ENCODE measurements at places on chromosomes 3 and 15. TPM values are rescaled to one million over a fixed set of nuclear protein-coding genes. Genes with fewer than 3 reads are reported as not detected.

DNA sequence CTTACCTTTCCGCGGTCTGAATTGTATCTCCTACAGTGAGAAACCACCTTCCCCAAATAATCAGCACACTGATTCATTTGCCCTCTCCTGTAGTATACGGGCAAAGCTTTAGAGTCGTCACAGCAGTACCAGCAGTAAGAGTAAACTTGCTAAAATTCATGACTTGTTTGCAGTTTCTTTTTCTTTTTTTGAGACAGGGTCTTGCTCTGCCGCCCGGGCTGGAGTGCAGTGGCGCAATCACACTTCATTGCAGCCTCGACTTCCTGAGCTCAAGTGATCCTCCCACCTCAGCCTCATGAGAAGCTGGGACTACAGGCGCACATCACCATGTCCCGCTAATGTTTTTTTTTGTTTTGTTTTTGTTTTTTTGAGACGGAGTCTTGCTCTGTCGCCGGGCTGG is 11.9 kb downstream of the SCAMP5 start:
- no peaks in the 10 kb centered on the region for H3K36me3 ChIP-seq
- no peak overlapping the region for H3K4me3 ChIP-seq
- H3K27me3 ChIP-seq, result no peaks in the 10 kb centered on the region
- DNase-seq, result no peak
- H3K4me1 ChIP-seq, result no peaks in the 10 kb centered on the region
- H3K27ac ChIP-seq, result no peak overlapping the region

DNA sequence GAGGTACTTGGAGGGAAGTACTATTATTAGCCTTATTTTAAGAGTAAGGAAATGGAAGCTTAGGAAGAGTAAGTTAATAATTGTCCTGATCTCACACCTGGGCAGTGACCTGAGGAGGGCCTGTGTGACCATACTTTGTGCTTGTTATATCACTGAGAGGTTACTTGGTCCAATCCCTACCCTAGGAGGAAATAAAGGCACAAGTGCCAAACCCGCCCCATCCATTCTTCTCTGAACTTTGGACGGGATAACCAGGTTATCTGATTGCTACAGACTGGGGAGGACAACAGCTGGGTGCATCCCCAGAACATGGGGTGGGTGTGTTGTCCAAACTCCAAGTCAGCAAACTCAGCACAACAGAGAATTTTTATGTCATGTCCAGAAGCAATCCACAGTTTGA is 77.7 kb upstream of the NR2E3 start:
- H3K27ac ChIP-seq, result no peak overlapping the region
- no peaks in the 10 kb centered on the region for H3K27me3 ChIP-seq
- H3K36me3 ChIP-seq, result no peaks in the 10 kb centered on the region
- H3K4me3 ChIP-seq, result no peak overlapping the region

- H3K27me3 ChIP-seq, result no peaks in the 10 kb centered on the region
- H3K27ac ChIP-seq, result no peak overlapping the region
- H3K4me1 ChIP-seq, result no peaks in the 10 kb centered on the region
- H3K36me3 ChIP-seq, result no peaks in the 10 kb centered on the region
- DNase-seq, result no peak
Measured at GRCh38 chr3:5002871-5003247, 23.6 kb downstream of the BHLHE40 start.

GRCh38 chr3:23950293-23950692 is 5.2 kb downstream of the NR1D2 start:
- no peak overlapping the region for H3K4me3 ChIP-seq
- H3K36me3 ChIP-seq, result no peaks in the 10 kb centered on the region
- H3K4me1 ChIP-seq, result peaks cover 13% of the 10 kb centered on the region
- no peaks in the 10 kb centered on the region for H3K27me3 ChIP-seq

- H3K4me3 ChIP-seq, result no peak overlapping the region
- no peaks in the 10 kb centered on the region for H3K27me3 ChIP-seq
- H3K27ac ChIP-seq, result no peak overlapping the region
- DNase-seq, result peak; percentile 81
- H3K36me3 ChIP-seq, result no peaks in the 10 kb centered on the region
Measured at GRCh38 chr15:91032919-91033803, 10.8 kb upstream of the VPS33B start.

- H3K27me3 ChIP-seq, result no peaks in the 10 kb centered on the region
- no peaks in the 10 kb centered on the region for H3K36me3 ChIP-seq
- no peak overlapping the region for H3K27ac ChIP-seq
- H3K4me1 ChIP-seq, result no peaks in the 10 kb centered on the region
- no peak for DNase-seq
Measured at GRCh38 chr15:94877833-94878232, 646.5 kb downstream of the MCTP2 start.

GRCh38 chr3:130772129-130772528 is 25.5 kb upstream of the PIK3R4 start:
- no peaks in the 10 kb centered on the region for H3K36me3 ChIP-seq
- no peak overlapping the region for H3K4me3 ChIP-seq
- no peak overlapping the region for H3K27ac ChIP-seq
- H3K27me3 ChIP-seq, result peaks cover 5% of the 10 kb centered on the region
- no peaks in the 10 kb centered on the region for H3K4me1 ChIP-seq

KBTBD8 gene
- 5.6 TPM for total RNA-seq

- no peak for DNase-seq
- no peak overlapping the region for H3K4me3 ChIP-seq
- H3K36me3 ChIP-seq, result no peaks in the 10 kb centered on the region
- no peaks in the 10 kb centered on the region for H3K4me1 ChIP-seq
- no peak overlapping the region for H3K27ac ChIP-seq
Measured at GRCh38 chr15:38714309-38715072, 149.9 kb upstream of the RASGRP1 start.

DNA sequence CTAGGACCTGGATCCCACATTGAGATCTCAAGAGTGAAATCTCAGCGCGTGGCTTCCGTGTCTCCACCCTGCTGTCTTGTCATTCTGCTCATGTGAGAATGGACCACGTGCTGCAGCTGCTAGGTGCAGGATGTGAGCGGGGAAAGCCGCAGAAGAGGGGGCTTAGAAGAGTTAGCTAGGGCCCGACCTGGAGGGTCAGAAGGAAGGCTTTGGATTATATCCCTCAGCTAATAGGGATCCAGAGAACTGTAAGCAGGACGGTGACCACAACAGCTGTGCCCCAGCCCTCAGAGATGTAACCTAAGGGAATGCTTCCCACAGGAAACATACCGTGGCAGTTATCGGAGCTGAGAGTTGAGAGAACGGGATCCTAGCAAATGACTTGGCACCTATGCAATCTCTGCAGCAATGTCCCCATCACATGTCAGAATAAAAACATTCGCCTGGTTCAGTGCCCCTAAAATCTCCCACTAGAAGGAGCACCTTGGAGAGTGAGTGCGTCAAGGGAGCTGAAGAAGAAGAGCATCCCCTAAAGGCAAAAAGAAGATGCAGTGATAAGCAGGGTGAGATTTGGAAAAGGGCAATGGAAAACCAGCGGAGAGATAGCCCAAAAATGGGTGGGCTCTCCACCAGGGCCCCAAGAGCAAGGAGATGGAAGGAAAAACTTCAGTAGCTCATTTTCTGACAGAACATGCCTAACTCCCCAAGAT is 76.9 kb upstream of the ST8SIA2 start:
- H3K36me3 ChIP-seq, result no peaks in the 10 kb centered on the region
- H3K4me1 ChIP-seq, result peaks cover 7% of the 10 kb centered on the region
- no peak for DNase-seq
- H3K4me3 ChIP-seq, result no peak overlapping the region
- H3K27ac ChIP-seq, result no peak overlapping the region

GRCh38 chr3:172153335-172153861 is 114.0 kb downstream of the FNDC3B start:
- H3K4me3 ChIP-seq, result no peak overlapping the region
- H3K4me1 ChIP-seq, result peaks cover 59% of the 10 kb centered on the region
- no peak for DNase-seq
- H3K36me3 ChIP-seq, result no peaks in the 10 kb centered on the region

DNA sequence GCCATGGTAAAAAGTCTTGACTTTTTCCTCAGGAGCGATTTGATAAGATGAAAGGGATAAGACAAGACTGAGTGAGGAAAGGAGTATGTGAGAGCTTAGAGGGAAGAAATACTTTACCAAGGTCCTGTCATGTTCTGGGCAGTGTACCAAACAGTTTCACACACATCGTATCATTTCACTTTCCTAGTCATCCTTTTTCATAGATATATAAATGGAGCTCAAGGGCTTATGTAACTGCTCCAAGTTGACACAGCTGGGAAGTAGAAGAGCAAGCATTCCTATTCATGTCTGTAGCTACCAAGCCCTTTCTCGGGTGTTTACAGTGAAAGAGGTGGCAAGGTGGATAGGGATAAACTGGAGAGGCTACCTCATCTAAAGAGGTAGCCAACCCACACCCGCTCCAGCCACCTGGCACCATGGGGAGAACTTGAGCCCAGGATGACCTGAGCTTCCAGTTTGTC is 57.4 kb downstream of the MRPS25 start:
- no peaks in the 10 kb centered on the region for H3K36me3 ChIP-seq
- H3K27ac ChIP-seq, result no peak overlapping the region
- no peak for DNase-seq
- H3K4me1 ChIP-seq, result no peaks in the 10 kb centered on the region

DNA sequence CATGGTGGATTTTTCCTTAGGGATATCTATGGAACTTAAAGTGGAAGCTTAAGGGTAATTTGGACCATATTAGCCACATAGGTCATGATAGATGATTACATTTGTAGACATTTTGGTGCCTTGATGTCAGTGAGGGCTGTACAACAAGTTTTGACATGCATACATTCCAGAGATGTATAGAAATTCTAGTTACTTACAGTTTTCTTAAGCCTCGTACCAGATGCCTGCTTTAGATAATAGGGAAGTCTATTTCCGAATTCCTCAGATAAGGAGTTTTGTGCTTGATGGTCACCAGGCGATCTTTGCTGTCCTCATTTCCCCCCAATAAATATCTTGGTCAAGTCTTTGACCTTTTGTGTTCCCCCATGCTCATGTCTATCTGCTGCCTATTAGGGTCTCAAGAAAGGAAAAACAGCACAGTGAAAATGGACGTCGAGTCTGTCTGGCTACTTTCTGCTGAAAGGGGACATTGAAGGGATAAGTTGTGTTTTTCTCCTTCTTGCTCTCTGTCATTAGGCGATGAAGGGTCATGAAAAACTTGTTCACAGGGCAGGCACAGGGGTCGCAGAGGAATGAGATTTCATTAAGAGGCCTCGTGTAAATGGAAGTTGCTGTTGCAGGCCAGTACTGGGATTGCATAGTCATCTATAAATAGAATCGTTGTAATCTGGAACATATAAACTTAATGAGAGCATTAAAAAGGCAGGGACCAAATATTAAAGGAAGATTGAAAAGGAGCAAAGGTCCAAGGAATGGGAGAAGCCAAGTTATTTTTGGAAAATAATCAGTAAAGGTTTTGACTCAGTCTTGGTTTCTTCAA is 20.0 kb upstream of the SENP7 start:
- no peaks in the 10 kb centered on the region for H3K36me3 ChIP-seq
- H3K27me3 ChIP-seq, result no peaks in the 10 kb centered on the region
- DNase-seq, result no peak

- no peaks in the 10 kb centered on the region for H3K36me3 ChIP-seq
- no peak for DNase-seq
- H3K27ac ChIP-seq, result no peak overlapping the region
- no peak overlapping the region for H3K4me3 ChIP-seq
- H3K27me3 ChIP-seq, result no peaks in the 10 kb centered on the region
Measured at GRCh38 chr3:120062474-120062873, 31.8 kb downstream of the GSK3B start.

FBXO40 gene
- total RNA-seq, result not detected

GRCh38 chr15:78007211-78007931 is 70.1 kb downstream of the TBC1D2B start:
- no peak for DNase-seq
- H3K27me3 ChIP-seq, result no peaks in the 10 kb centered on the region
- H3K36me3 ChIP-seq, result no peaks in the 10 kb centered on the region
- H3K4me3 ChIP-seq, result no peak overlapping the region
- H3K4me1 ChIP-seq, result peaks cover 6% of the 10 kb centered on the region
- no peak overlapping the region for H3K27ac ChIP-seq

DNA sequence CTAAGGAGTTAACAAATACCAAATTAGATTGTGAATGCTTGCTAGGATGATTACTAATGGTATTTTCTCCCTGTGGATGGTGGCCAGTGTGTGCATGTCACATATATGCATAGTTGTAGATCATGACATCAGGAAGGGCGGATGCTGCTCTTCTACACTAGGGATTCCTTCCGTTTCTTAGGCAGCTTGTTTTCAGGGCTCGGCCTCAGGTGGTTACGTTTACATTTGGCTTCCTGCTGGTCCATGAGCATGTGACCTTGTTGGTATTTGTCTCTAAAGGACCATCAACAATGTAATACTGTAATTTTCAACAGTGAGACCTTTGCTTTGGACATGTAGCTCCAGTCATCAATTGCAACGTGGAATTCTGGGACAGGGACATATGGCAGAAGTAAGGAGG is 221.4 kb downstream of the NR1D2 start:
- H3K27ac ChIP-seq, result no peak overlapping the region
- no peaks in the 10 kb centered on the region for H3K4me1 ChIP-seq
- no peak for DNase-seq
- no peaks in the 10 kb centered on the region for H3K27me3 ChIP-seq
- H3K36me3 ChIP-seq, result no peaks in the 10 kb centered on the region

FMN1 gene
- 2.2 TPM for total RNA-seq

DNA sequence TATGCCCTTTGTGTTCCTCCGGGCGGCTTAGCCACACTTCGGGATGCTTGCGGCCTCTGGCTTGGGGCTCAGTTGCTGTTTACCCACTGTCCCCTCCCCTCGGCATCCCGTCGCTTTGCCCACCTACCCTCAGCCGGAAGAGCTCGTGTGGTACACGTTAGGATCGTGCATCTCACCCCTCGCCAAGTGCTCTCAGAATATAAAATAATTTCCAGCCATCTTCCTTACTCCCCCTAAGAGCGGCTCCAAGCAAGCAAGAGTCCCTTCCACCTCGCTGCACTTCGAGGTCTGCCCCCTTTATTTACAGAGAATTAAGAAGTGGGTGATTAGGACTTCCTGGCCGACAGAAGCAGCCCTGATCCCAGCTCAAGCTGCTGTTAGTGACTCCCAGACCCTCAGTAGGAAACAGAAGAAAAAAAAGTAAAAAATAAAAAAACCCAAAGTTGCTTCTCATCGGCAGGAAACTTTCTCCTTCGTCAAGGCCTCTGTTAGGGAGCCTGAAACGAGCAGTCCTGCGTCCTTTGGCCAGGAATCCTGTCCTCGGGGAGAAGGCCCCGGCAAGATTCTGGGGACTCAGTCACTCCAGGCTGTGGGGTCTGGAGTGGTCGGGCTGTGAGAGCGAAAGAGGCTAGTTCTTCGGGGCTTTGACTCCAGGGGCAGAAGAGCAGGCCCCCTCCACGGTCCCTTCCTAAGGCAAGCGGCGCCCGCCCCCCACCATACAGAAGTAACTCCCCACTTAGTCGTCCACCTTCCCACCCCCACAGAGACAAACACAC is 3.0 kb downstream of the MEIS2 start:
- H3K36me3 ChIP-seq, result no peaks in the 10 kb centered on the region
- H3K4me1 ChIP-seq, result peaks cover 41% of the 10 kb centered on the region
- peaks cover 69% of the 10 kb centered on the region for H3K27me3 ChIP-seq
- no peak overlapping the region for H3K27ac ChIP-seq
- peak overlapping the region; percentile 67 for H3K4me3 ChIP-seq
- DNase-seq, result peak; percentile 74

IGF2BP2 gene
- 147 TPM for total RNA-seq

SV2B gene
- total RNA-seq, result 0.02 TPM
